ENCODE measurements at places on chromosomes 7 and 10. TPM values are rescaled to one million over a fixed set of nuclear protein-coding genes. Genes with fewer than 3 reads are reported as not detected.

Gene TMUB1
- 29.0 TPM for total RNA-seq

GRCh38 chr7:10888861-10889260, 84.8 kb upstream of the PHF14 start:
- no peak for DNase-seq

DNA sequence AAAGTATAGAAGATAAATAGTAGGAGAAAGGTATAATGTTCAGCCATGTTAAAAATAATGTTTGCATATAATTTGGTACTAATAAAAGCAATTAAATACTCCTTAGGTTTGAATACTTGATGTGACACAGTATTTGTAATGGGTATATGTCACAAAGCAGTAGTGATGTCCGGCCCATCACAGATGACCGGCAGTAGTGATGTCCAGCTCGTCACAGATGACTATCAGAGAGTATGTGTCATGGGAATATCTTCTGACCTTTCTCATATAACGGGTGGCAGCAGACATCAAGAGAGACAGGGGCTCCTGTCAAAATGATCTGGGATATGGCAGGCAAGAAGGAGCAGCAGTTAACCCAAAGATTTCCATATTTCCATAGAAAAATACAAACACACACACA, 477.4 kb upstream of the KLF6 start:
- DNase-seq: no peak

Gene IL15RA
- total RNA-seq: 3.9 TPM

Gene VPS37D
- 2.4 TPM for total RNA-seq

Gene PON2
- 40.3 TPM for total RNA-seq

DNA sequence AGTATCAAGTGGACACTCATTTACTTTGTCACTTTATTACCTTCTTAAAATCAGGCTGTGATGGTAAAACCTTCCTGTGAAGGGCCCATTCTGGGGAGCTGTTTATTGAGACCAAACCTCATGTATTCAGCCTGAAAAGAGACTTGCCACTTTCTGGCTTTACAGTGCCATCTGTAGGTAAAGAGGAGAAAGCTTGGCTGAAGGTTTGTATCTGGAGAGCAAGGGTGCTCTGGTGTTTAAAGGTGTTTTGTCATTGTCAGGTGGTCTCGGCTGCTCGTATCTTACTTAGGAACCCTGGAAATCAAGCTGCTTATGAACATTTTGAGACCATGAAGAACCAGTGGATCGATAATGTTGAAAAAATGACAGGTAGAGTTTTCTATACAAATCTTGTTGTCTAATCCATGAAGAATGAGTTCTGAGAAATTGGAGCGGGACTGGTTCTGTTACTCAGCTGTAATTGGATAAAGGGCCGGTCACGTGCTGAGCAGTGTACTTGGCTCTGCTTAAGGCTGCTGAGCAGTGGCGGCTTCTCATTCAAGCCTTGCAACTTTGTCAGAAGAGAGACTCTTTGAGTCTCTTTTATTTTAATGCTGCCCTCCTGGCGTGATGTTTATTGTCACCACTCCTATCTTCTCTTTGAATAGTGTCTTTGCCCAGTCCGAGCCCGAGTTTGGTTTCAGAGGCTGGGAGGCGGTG, 46.9 kb downstream of the AP3M1 start:
- no peak for DNase-seq

GRCh38 chr10:132697578-132698200, 88.3 kb downstream of the NKX6-2 start:
- DNase-seq: peak; percentile 71

DNA sequence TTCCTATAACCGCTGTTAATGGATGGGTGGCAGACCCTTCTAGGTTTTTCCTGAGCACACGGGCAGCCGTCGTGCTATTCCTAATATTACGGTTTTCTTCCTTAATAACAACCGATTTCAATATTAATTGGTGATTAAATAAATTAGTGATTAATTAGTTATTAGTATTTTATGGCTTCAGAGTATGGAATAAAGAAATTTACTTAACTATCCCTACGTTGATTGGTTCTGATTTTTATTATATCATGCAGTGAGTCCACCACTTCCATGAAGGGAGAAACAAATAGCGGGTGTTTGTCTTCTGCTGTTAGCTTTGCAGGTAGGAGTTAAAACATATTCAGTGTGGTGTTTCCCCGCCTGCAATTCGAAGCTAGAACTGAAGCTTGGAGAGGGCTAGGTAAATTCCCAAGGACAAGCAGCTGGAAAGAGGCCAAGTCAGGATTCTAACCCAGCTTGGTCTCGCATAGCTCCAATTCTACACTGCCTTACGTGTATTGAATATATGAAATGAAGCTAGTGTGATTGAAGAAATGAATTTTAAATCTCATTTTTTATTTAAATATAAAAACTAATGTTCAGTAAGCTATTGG, 928 bp upstream of the CSTF2T start:
- no peak for DNase-seq

Gene LIPM
- not detected for total RNA-seq

DNA sequence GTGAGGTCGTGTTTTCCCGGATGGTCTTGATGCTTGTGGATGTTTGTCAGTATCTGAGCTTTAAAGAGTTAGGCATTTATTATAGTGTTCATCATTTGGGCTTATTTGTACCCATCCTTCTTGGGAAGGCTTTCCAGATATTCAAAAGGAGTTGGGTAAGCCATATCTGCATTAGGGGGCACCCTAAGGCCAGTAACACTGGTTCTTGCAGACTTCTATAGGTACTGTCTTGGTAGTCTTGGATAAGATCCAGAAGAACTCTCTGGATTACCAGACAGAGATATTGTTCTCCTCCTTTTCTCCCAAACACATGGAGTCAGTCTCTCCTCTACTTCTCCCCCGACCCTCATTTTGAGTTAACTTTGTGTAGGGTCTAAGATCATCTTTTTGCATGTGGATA, 92.8 kb downstream of the SDK1 start:
- DNase-seq: no peak

Gene UPP1
- total RNA-seq: 27.9 TPM

- peak; percentile 83 for DNase-seq
These were observed 9.2 kb downstream of the ITPRIP start for GRCh38 chr10:104328896-104329710.

- no peak for DNase-seq
These were observed 907.6 kb downstream of the KCNMA1 start for GRCh38 chr10:76729841-76730487.

- DNase-seq: no peak
These were observed 239.6 kb downstream of the SKIDA1 start for GRCh38 chr10:21285742-21286331.

All from cardiac septum (tissue), 1 donor.